Caudate nucleus (tissue), 63 donors: ENCODE measurements at places on chromosomes 1 and 21.

GRCh38 chr1:91744953-91745639 is 140.9 kb downstream of the TGFBR3 start:
- no peak for DNase-seq

GRCh38 chr1:162197615-162198421 is 128.3 kb downstream of the NOS1AP start:
- DNase-seq, result no peak

DNA sequence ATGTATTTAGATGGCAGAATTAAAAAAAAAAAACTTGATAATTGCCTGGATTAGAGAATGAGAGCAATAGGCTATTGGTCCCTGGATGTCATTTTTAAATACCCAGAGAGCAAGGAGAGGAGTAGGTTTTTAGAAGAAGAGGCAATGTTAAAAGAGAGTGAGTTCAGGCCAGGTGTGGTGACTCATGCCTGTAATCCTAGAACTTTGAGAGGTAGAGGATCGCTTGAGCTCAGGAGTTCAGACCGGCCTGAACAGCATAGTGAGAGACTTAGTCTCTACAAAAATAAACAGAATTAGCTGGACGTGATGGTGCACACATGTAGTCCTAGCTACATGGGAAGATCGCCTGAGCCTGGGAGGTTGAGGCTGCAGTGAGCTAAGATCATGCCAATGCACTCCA is 15.9 kb upstream of the MUTYH start:
- no peak for DNase-seq

DNA sequence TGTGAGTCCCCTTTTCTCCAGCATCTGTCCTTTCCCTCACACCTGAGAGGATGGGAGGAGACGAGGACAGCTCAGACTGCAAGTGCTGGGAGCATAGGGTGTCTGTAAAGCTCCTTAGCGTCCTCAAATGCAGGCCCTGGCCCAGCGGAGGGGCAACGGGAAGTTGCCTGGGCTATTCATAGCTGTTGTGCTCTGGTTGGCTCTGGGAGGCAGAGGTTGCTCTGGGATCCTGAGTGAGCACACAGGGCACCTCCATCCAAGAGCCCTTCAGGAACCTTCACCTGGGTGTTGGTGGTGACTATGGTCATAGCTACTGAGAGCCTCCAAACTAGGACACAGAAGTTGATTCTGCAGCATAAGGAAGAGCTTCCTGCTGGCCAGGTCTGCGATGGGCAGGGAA is 2.6 kb downstream of the PADI1 start:
- no peak for DNase-seq

DNA sequence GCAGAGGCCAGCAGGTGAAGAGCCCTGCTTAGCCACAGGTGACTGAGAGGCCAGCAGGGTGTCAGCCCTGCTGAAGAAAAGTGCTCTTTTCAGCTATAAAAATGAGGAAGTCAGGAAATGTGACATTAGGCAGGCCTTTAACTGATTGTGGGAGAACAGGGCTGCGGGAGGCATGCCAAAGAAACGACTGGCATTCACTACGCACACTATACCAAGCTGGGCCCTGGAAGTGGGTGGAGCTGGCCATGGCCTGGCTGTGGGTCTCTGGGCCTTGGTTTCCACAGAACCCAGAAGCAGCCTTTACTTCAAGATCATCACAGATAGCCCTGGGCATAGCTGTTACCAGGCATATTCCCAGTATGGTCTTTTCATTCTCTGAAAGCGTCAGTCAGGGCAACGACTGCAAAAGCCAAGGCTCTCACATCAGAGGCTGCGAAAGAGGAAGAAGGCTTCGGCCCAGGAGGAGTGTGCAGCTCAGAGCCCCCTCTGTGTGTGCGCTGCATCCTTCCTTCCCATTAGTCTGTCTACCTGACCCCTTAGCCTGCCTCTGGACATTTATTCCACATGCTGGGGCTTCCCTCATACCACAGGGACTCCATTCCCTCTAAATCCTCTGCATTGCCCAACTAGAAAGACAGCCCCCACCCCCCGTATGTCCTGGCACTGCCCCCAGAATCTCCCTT is 14.3 kb downstream of the SLC2A1 start:
- DNase-seq, result no peak

DNA sequence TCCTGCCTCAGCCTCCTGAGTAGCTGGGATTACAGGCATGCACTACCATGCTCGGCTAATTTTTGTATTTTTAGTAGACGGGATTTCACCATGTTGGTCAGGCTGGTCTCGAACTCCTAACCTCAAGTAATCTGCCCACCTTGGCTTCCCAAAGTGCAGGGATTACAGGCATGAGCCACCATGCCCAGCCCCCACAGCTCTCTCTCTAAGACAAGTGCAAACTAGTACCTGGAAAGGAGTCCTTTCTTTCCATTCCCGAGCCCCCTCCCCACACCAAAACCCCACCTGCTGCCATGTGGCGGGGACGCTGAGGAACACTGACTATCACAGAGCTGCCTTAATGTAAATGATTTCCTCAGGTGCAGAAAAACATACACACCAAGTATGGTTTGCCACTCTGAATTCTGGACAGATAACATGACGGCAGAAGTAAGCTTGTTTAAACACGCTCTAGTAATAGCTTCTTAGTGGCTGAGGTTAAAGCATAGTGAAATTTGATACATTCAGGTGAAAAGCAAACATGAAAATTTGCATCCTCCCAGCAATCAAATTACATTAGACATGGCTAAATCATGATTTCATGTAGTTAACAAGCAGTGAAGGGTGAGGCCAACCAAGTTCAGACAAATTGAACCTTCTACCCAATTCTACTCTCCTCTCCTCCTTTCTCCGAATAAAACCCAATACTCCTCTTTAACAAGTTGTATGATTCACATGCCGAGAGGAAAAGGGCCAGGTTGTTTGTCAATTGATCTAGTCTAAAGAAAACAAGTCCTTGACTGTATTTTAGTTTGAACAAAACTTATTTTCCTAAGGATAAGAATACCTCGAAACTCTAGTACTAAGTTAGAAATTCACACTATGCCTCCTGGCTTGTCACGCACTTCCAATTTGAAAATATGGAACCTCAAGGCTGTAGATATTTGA is 19.8 kb downstream of the ERRFI1 start:
- DNase-seq, result no peak

- no peak for DNase-seq
Observed at GRCh38 chr21:38661197-38661871, 144.4 kb upstream of the ETS2 start.

GRCh38 chr1:203408486-203409481 is 57.9 kb upstream of the FMOD start:
- DNase-seq, result peak; percentile 41

DNA sequence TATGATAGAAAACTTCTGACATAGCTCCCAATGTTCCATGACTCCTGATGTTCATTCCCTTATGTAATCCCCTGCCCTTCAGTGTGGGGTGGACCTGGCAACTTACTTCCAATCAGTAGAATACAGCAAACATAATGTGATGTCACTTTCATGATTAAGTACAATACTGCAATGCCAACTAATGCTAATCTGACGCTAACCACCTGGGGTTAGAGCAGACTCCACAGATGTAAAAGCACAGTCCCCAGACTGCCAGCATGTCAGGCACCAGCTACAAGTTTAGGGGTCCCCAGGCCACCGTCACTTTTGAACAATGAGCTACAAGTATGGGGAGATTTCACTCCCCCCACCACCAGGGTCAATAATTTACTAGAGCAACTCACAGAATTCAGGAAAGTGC is 32.3 kb upstream of the FBXO28 start:
- DNase-seq, result no peak

GRCh38 chr1:185257950-185258208 is 59.2 kb downstream of the IVNS1ABP start:
- no peak for DNase-seq

- DNase-seq, result no peak
Observed at GRCh38 chr1:109802901-109803561, 39.3 kb upstream of the EPS8L3 start.

DNA sequence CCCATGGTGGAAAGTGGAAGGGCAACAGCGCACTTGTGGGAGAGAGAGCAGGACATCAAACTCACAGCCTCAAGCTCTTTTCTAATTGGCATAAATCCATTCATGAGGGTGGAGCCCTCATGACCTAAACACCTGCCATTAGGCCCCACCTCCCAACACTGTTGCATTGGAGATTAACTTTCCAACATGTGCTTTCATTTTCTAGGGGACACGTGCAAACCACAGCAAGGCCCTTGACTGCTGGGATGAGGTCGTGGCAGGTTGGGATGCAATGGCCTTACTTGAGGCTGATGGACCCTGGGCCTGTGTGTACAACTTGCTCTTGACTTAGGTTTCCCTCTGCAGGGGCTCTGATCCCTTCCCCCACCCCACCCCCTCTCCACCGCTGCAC is 35.9 kb upstream of the NEK2 start:
- no peak for DNase-seq

GRCh38 chr21:35053356-35054096 is 4.4 kb upstream of the RUNX1 start:
- DNase-seq, result no peak

DNA sequence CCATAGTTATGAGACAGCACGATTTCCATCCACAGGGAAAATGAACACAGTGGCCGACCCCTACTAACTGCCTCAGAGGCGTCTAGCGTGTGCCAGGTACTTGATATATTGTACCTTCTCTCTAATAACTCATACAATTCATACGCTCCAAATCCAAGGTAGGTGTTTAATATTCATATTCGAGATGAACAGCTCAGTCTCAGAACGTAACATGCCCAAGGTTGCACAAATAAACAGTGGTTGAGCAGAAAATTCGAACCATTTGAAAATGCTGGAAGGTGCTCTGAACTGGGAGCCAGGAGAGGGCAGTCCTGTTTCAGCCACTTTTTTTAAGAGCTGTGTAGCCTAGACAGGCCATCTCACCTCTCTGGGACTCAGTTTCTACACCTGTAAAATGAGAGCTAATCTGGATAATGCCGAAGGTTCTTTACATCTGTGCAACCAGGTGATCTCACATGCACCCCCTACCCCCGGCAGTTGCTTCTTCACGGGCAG is 7.9 kb downstream of the SLC45A3 start:
- DNase-seq, result no peak

DNA sequence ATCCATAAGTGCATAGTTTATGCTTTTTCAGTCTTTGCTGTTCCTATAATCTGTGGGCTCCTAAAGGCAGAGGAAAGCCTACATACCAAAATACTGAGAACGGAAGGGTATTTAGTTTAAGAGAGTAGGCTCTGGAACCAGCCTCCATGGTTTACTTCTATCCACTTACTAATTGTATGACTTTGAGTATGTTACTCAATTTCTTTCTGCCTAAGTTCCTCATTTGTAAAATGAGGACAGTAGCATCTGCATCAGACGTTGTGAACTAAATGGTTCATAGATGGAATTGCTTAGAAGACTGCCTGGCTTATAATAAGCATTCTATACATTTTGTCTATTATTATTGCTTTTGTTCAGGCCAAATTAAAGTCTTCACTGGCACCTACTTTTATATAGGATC is 111.0 kb downstream of the NTNG1 start:
- no peak for DNase-seq

- DNase-seq, result no peak
Observed at GRCh38 chr1:53316766-53317581, 10.9 kb downstream of the LRP8 start.

DNA sequence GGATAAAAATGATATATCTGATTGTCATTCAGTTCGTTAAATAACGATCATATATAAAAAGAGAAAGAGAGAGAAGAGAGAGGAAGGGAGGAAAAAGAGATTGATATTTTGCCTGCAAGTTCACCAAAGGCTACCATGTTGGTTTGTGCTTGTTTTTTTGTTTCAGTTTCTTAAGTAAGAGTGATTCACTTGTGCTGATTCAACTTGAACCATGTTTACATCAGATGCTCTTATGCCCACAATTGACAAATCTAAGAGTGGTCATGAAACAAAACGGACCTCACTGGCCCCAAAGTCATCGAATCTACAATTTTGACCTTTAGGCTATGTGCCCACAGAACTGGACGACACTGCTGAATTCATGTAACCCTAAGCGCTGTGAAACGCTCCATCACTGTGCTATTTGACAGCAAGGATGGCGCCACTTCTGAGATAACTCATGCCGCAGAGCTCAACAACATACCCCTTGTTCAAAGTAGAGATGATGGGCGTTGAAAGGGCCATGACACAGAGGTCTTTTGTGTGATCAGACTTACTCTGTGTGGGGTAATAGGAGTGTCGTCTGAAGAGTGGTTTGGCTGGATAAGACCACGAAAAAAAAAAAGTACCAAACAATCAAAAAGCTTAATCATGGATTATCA is 481.4 kb downstream of the SETD4 start:
- no peak for DNase-seq

DNA sequence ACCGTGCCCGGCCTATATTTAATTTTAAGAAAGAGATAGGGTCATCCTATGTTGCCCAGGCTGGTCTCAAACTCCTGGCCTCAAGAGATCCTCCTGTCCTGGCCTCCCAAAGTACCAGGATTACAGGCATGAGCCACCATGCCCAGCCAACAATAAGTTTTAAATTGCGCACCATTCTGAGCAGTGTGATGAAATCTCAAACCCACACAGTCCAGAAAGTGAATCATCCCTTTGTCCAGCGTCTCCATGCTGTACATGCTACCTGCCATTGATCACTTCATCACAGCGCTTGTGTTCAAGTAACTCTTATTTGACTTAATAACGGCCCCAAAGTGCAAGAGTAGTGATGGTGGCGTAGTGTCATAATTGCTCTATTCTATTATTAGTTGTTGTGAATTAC is 75.4 kb downstream of the APP start:
- DNase-seq, result no peak

- no peak for DNase-seq
Observed at GRCh38 chr1:198155253-198155652, 1.5 kb upstream of the NEK7 start.

DNA sequence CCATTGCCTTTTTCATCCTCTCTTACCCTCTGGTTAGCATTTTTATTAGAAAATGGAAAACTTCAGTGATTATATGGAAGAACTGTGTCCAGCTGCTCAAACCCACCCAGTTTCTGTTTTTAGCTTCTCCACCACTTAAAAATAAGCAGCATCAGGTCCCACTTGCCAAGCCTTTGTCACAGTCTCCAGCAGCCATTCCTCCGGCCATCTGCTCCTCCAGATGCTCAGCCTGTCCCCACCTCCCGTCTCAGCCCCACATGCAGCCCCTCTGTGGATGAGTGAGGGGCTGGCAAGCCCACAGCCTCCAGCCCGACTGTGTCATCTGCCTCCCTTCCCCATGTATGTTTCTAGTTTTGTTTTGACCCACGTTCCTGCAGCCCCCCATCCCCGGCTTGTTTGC is 289.7 kb downstream of the HHAT start:
- DNase-seq, result no peak
